ENCODE measurements at places on chromosomes 2 and 18. TPM values are rescaled to one million over a fixed set of nuclear protein-coding genes. Genes with fewer than 3 reads are reported as not detected.

Gene MAP2
- 62.6 TPM for total RNA-seq

Gene RUFY4
- 0.11 TPM for total RNA-seq

Gene ERBB4
- under 0.01 TPM for total RNA-seq

Gene MAL
- total RNA-seq = 23.3 TPM

Gene NGEF
- total RNA-seq = 0.52 TPM

Gene TEX44
- total RNA-seq = not detected

Gene CIB4
- total RNA-seq = not detected

Gene RIT2
- total RNA-seq = not detected

Gene CNTNAP5
- total RNA-seq = not detected

Gene RSAD2
- 7.0 TPM for total RNA-seq

Gene PTPRM
- 89.2 TPM for total RNA-seq

Gene LYPD6B
- not detected for total RNA-seq

Gene LCT
- not detected for total RNA-seq

Gene CCDC85A
- 5.8 TPM for total RNA-seq

Gene GMCL1
- 13.7 TPM for total RNA-seq

Gene SIX2
- total RNA-seq = 1.3 TPM
